ENCODE measurements at places on chromosomes 13 and 19. TPM values are rescaled to one million over a fixed set of nuclear protein-coding genes. Genes with fewer than 3 reads are reported as not detected.

SHANK1 gene
- not detected for total RNA-seq

TSKS gene
- total RNA-seq, result 2.3 TPM

BLVRB gene
- total RNA-seq, result 11.3 TPM

CEACAM1 gene
- total RNA-seq, result 7.1 TPM

TMEM255B gene
- 2.1 TPM for total RNA-seq

FOSB gene
- 10.2 TPM for total RNA-seq

WDR87 gene
- not detected for total RNA-seq

SBNO2 gene
- total RNA-seq, result 82.8 TPM

NLRP11 gene
- not detected for total RNA-seq

DNA sequence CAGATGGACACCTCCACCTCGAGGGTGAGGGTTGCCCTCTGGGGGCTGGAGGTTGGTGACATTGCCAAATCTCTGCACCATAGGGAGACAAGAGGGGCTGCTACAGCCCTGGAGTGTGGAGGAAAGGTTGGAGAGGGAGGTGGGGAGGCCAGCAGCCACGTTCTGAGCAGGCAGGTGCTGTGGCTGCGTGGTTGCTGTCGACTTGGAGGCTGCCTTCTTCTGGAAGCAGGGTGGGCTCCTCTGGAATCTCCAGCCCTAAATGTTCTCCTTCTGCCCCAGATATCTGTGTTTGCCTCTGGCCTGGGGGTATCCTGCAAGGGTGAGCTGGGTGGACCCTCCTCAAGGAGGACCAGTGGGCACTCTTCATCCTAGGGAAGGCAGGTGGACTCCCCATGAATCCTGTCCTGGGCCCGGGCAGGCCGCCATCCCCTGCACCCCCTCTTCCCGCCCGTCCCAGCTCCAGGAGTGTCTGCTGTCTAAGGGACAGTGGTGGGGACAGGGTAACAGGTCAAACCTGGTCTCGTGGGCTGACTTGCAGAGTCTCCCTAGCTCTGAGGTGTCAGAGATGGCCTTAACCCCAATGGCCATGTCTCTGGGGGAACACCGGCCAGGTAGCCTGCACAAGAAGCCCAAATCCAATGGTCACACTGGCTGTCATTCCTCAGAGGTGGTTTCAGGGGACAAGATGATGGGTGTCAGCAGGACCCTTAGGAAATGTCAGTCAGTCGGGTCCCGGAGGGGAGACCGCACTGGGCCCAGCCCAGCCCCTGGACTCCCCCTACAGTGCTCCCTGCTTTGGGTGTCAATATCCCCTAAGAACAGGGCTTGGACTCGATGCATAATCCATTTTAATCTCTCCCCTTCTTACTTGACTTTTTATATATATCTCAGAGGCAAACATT, 32.3 kb upstream of the ZNF536 start:
- no peak for DNase-seq

- no peak for DNase-seq
These were observed 72.9 kb upstream of the UQCRFS1 start for GRCh38 chr19:29285878-29286277.

- DNase-seq, result peak; percentile 46
These were observed 1.7 kb downstream of the PCDH8 start for GRCh38 chr13:52846567-52847321.

DNA sequence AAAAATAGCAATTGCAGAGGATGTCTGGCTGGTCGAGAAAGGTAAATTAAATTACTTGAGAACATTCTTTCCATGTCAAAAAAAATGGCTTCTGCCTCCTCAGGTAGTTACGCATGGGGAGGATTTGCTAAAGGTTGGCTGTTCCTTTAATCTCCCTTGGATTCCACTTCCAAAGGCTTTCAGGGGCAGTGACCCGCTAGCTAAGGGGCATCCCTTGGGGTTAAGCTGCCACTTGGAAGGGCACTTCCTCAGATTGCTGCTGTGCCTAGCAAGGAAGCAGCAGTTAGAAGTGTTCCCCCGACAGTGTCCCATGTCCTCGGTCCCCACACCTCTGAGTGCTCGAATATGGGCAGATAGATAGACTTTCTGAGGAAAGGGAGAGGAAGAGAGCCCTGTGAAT, 108.5 kb downstream of the RGCC start:
- DNase-seq, result no peak

DNA sequence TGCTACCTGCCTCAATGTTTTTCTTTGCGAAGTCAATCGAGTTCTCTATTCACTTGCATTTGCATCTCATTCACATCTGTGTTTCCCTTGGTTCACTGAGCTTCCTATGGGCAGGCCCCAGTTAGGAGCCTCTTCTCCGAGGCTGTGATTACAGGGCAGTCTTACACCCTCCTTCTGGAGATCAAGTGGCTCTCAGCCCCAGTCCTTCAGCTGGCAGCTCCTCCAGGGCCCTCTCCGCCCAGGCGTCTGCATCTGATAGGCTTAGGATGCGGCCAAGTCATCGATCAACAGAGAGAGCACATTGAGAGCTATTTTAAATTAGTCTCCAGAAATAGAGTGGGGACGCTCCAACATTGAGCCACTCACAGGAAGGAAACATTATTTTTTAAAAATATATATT, 44.2 kb downstream of the MBNL2 start:
- DNase-seq, result no peak

- DNase-seq, result no peak
These were observed 15.9 kb upstream of the ZNF254 start for GRCh38 chr19:24071078-24071477.

DNA sequence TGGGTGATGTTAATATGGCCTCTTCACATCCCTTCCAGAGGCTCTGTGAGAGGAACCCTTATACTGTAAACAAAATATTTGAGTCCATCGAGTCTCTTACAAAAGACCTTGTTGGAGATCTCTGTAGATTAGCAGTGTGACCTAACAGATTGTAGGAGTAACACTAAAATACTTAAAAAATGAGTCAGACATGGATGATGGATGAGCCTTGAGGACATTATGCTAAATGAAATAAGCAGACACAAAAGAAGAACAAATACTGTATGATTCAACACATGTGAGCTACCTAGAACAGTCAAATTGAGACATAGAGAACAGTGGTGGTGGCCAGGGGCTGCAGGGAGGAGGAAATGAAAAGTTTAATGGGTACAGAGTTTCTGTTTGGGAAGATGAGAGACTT, 152.2 kb upstream of the UBL3 start:
- no peak for DNase-seq

DNA sequence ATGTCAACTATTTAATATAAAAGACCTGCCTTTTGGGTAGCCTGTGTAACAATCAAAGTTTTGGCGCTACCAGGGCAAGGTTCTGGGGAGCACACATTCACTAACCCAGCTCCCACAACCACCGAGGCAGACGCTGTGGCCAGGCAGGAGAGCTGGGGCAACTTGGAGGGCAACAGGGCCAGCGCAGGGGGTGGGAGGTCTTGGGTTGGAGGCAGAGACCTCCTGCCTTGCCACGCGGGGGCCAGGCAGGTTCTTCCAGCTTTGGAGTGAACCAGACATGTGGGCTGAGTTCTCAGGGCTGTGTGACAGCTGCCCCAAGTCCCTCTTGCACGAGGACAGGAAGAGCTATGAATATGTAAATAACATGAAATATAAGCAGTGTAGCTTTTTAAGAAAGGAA, 30.3 kb upstream of the MCF2L start:
- no peak for DNase-seq

- DNase-seq, result peak; percentile 94
These were observed 159.0 kb downstream of the RNF17 start for GRCh38 chr13:24922745-24923591.

GRCh38 chr19:52535771-52536447, 8.4 kb downstream of the ZNF808 start:
- DNase-seq, result peak; percentile 83

- DNase-seq, result no peak
These were observed 680.8 kb downstream of the SLITRK1 start for GRCh38 chr13:83201506-83201905.

DNA sequence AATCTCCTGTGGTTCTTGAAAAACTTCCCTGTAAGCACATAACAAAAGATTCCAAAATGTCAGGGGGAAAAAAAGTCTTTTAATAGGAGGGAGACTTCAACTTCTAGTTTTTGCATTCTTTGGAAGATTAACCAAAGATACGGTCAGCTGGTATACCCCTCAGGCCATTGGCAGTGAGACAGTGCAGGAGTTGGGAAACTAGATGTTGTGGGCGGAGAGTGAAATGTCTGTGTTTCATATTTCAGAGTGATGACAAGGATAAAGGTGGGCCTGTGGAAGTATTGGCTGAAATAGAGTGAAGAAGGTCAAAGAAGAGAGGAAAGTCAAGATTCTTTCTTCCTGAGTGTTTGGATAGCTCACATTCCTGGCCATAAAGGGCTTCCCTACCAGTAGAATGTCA, 40.8 kb downstream of the CYP2B6 start:
- DNase-seq, result no peak

- no peak for DNase-seq
These were observed 279.2 kb downstream of the DACH1 start for GRCh38 chr13:71587817-71588216.

GRCh38 chr13:106709522-106709921, 141.6 kb upstream of the ARGLU1 start:
- DNase-seq, result no peak

DNA sequence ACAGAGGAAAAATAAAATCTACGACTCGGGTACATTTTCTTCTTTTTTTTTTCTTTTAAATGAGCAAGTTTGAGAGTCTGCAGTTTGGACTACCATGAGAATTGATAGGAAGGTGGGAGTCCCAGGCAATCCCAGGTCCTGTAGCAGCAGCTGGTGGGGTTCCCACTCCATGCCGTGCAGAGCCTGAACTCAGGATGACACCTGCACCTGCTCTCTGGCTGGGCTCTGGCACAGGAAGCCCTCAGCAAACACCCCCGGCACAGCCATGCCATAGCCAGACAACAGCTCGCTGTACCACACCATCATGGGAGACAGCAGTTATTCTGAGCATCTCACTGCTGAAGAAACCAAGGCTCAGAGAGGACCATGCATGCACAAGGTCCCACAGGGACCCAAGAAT, 6.2 kb upstream of the GP6 start:
- DNase-seq, result no peak

Measured in activated T-helper 2 cell treated with anti-CD3 and anti-CD28 coated beads, Interferon-gamma antibody, Interleukin-2, Interleukin-4, amounts not matched to agents 10 μg/mL and 5 μg/mL and 100 μg/mL, durations not matched to agents 14 hours and 24 hours and 36 hours (primary cell).